ENCODE measurements at places on chromosomes 16 and 17.
A peak's percentile ranks its signal among the peaks of the same experiment; 100 is the strongest.

GRCh38 chr16:77332792-77333191 is 102.0 kb downstream of the ADAMTS18 start:
- H3K27me3 ChIP-seq, result peaks cover 2% of the 10 kb centered on the region
- no peak for DNase-seq
- H3K27ac ChIP-seq, result no peak overlapping the region
- no peak overlapping the region for H3K4me3 ChIP-seq
- no peaks in the 10 kb centered on the region for H3K36me3 ChIP-seq

GRCh38 chr17:66889480-66890230 is 54.7 kb downstream of the CACNG5 start:
- H3K4me1 ChIP-seq, result no peaks in the 10 kb centered on the region
- H3K4me3 ChIP-seq, result no peak overlapping the region
- DNase-seq, result no peak
- no peaks in the 10 kb centered on the region for H3K27me3 ChIP-seq
- H3K36me3 ChIP-seq, result no peaks in the 10 kb centered on the region

DNA sequence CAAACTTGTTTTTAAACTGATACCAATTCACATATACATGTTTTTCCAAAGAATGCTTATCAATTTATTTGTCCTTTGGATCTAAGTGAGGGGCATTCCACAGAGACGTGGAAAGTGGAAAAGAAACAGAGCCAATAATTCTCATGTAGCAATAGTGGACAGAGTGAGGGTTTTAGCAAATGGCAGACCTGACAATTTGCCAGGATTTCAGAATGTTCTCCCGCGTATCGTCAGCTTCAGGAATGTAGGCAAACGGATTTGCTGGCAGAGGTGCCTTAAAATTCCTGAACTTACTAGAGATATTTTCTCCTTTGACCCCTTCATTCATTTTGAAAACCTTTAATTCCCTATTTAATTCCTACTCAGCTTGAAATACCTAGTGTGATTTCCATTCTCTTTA is 193.4 kb upstream of the CPHXL start:
- no peaks in the 10 kb centered on the region for H3K4me1 ChIP-seq
- no peak overlapping the region for H3K27ac ChIP-seq
- no peaks in the 10 kb centered on the region for H3K36me3 ChIP-seq
- H3K27me3 ChIP-seq, result no peaks in the 10 kb centered on the region

DNA sequence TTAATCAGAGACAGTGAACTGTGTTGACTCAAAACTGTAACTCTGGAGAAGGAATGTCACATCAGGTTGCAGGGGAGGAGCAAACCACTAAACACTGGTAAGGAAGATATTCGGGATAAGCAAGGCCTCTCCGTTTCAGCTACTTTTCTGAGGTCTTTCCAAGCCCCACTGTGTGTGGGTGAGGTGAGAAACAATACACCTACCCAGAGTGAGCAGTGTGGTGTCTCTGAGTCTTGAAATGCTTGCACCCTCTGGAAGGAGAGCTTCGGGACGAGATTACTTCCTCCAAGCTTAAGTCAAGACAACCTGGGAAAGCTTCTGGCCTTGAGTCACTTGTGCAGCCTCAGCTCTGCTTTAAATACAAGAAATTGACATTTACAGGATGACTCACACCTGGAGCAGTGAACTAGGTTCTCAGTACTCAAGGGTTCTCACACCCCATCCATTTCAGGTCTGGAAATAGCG is 2.5 kb upstream of the MAP3K14 start:
- H3K4me3 ChIP-seq, result no peak overlapping the region
- H3K27ac ChIP-seq, result no peak overlapping the region
- H3K36me3 ChIP-seq, result no peaks in the 10 kb centered on the region
- no peak for DNase-seq
- no peaks in the 10 kb centered on the region for H3K27me3 ChIP-seq

- H3K4me3 ChIP-seq, result no peak overlapping the region
- no peaks in the 10 kb centered on the region for H3K27me3 ChIP-seq
- no peaks in the 10 kb centered on the region for H3K36me3 ChIP-seq
- peak overlapping the region; percentile 97 for H3K27ac ChIP-seq
- DNase-seq, result no peak
These were observed 8.4 kb upstream of the MTSS2 start for GRCh38 chr16:70694088-70694867.

DNA sequence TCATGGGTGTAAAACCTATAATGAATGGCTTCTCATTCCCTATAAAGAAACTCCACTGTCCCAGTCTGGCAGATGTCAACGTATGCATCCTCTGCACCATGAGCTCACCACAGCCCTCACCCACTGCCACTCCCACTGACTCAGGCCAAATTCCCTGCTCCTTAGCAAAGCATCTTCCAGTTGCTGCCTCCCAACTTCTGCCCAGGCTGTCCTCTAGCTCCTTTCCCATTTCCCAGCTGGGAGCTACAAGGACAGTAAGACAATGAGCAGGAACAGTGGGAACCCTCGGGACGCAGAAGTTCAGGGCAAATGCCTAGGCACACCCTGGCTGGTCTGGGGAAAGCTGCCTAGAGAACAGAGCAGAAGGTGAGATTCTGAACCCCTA is 9.1 kb upstream of the THAP11 start:
- peak overlapping the region; percentile 69 for H3K4me3 ChIP-seq
- H3K36me3 ChIP-seq, result peaks cover 3% of the 10 kb centered on the region
- DNase-seq, result no peak
- H3K27me3 ChIP-seq, result no peaks in the 10 kb centered on the region
- H3K27ac ChIP-seq, result no peak overlapping the region
- no peaks in the 10 kb centered on the region for H3K4me1 ChIP-seq
